Pancreas (tissue), 10 donors: ENCODE measurements at places on chromosomes 13 and 19. TPM values are rescaled to one million over a fixed set of nuclear protein-coding genes. Genes with fewer than 3 reads are reported as not detected.
A peak's percentile ranks its signal among the peaks of the same experiment; 100 is the strongest.

DNA sequence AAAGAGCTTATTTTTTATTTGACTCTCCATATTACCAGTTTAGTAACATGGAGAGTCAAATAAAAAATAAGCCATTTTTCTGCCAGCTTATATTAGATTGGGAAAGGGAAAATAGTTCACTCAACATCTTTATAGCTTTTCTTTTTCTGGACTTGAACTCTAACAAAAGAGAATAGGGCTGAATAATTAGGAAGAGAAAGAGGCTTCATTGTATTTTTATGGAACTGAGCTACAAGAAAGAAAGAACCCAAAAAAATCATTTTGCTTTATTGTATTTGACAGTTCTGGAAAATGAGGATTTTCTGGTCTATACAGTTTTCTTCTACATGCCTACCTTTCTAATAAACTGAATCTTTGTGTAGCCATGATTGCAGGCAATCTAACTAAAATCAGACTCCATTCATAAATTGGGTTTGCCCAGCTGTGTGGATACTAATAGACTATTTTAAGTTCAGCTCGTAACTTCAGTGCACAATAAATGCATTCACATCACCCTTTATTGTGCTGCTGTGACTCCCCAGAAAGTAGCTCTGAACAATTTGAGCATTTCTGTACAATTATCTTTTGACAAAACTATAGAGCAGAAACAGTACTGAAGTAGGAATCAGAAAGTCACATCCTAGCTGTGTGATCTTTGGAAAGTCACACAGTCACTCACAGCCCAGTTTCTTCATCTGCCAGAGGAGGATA, 115.3 kb downstream of the STOML3 start:
- no peak for DNase-seq

- no peak for DNase-seq
Measured at GRCh38 chr13:97460004-97460775, 26.2 kb downstream of the RAP2A start.

- DNase-seq: no peak
Measured at GRCh38 chr19:49565261-49565660, 15.1 kb downstream of the NOSIP start.

DNA sequence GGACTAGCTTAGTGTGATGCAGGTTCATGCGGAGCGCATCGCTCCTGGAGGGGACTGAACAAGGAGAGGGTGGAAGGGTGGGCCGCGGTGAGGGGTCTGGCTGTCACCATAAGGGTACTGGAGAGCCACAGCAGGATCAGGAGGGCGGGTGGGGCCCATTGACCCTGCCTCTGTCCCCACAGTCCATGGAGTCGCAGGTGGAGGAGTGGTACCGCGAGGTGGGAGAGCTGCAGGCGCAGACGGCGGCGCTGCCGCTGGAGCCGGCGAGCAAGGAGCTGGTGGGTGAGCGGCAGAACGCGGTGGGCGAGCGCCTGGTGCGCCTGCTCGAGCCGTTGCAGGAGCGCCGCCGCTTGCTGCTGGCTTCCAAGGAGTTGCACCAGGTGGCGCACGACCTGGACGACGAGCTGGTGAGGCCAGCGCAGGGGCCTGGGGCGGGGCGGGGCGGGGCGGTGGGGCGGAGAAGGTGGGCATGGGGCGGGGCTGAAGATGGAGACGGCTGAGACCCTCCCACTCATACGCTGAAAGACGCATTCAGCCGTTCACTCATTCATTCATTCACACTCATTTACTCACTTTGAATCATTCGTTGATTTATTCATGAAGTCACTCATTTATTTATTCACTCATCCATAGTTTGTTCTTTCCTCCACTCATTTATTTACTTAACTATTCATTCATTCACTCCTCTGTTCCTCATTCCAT, 27.5 kb upstream of the SHKBP1 start:
- peak; percentile 39 for DNase-seq

DNA sequence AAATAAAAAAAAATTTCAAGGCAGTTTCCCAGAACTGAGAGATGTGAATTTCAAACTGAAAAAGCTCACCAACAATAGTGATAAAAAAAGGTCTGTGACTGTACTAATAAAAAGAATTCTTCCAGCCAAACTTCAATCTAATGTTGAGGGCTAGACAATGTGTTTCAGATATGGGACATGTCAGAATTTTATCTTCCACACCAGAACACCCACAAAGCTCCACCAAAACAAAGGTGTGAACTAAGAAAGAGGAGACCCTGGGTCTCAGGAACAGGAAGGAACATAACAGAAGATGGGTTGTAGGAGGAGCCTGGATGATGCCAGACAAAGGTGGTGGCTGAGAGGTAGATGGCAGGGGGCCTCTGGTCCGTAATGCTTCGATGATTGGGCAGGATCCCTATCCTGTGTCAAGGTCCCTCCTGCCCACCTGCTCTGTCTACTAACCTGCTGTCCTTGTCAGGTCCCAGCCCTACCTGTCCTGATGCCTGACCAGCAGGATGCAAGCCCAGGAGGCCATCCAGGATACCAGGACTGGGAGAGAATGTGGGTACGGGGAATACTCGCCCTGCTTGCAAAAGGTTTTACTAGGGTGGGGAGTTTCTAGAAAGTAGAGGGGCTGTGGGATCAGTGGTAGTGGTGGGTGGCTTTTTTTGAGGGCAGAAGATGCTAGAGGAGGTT, 4.5 kb downstream of the MZF1 start:
- DNase-seq: no peak

GRCh38 chr19:41921577-41922576, 6.4 kb downstream of the ERFL start:
- DNase-seq: no peak

GRCh38 chr19:33226550-33227241, 1.0 kb upstream of the SLC7A10 start:
- DNase-seq: no peak

GRCh38 chr19:19081642-19082151, 17.9 kb downstream of the SLC25A42 start:
- no peak for DNase-seq

- peak; percentile 89 for DNase-seq
Measured at GRCh38 chr19:45523642-45524256, 16.5 kb downstream of the VASP start.

- no peak for DNase-seq
Measured at GRCh38 chr19:32317086-32317485, 28.3 kb upstream of the ZNF507 start.

The PTPRH gene
- total RNA-seq: 5.7 TPM

The URAD gene
- not detected for total RNA-seq

The ZIK1 gene
- 1.0 TPM for total RNA-seq

The C19orf85 gene
- total RNA-seq: not detected

The NMRK2 gene
- total RNA-seq: not detected

The CAPS gene
- 11.1 TPM for total RNA-seq
